ENCODE measurements at places on chromosomes 2 and 18.

DNA sequence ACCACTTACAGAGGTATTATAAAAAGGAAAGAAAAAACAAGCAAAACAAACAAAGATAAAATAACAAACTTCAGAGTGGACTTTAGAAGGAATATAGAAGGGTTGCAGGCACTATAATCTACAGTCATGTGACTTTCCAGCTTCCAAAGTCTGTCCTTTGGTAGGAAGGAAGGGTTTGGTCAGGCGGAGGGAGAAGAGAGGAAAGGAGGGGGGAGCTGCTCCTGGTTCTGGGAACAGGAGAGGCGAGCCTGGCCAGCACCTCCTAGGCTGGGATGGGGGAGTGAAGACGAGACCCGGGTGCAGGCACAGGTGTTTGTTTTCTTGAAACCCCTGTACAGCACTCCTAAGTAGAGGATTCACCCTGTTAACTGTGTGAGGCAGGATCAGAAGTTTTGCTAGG, 53.8 kb upstream of the GATA6 start:
- DNase-seq, result no peak

GRCh38 chr18:61797696-61798590, 94.9 kb downstream of the RNF152 start:
- no peak for DNase-seq

- DNase-seq, result no peak
These were observed 208.4 kb downstream of the ZNF407 start for GRCh38 chr18:74806073-74806472.

DNA sequence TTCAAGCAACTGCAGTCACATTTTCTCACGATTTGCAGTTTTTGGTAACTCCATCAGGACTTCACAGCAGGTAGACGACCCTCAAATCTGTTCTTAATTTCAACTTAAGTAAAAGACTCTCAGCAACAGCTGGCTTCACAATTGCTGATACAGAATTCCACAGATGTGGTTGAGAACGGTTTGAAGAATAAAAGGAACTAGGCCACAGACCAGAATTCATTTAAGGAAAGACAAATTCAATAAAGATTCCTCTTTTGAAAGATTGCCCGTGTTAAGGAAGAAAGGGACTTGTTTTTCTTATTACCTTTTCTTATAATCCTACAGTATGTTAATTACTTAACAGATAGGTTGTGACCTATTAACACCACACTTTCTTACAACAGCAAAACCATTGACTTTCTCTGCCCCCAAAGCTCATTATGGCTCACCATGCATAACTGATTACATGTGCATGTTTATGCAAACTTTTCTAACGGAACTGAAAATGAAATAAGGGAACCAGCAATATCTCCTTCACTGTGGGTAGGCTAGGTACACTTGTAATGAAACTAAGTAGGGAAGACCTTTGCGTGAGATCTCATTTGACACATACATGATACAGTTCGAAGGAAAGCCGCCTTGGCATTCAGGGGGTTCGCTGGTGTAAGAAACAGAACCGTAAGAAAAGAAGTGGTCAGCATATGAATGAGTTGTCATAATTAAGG, 4.7 kb upstream of the ZNF516 start:
- DNase-seq, result no peak

- DNase-seq, result no peak
These were observed 85.0 kb upstream of the SEC11C start for GRCh38 chr18:59054496-59055287.

GRCh38 chr2:168708080-168708479, 94.4 kb upstream of the NOSTRIN start:
- no peak for DNase-seq

- DNase-seq, result no peak
These were observed 194.0 kb downstream of the BABAM2 start for GRCh38 chr2:28084564-28084963.

DNA sequence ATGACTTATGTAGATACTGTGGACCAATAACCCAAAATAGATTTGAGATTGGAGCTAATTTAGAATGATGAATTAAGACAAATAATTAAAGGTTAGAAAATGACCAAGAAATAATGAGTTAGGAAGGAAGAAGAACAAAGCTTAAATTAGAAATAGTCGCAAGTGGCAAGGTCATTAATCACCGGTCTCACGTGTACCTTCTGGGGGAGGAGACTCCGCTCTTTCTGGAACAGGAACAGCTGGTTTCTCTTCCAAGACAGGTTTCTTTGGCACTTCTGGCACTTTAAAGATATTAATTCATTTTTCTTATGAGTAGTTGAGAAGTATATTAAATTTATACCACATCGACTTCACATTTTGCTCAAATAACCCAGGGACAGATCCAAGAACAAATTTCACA, 156.7 kb downstream of the TTN start:
- DNase-seq, result no peak

GRCh38 chr2:224517963-224518362, 67.2 kb downstream of the CUL3 start:
- no peak for DNase-seq

DNA sequence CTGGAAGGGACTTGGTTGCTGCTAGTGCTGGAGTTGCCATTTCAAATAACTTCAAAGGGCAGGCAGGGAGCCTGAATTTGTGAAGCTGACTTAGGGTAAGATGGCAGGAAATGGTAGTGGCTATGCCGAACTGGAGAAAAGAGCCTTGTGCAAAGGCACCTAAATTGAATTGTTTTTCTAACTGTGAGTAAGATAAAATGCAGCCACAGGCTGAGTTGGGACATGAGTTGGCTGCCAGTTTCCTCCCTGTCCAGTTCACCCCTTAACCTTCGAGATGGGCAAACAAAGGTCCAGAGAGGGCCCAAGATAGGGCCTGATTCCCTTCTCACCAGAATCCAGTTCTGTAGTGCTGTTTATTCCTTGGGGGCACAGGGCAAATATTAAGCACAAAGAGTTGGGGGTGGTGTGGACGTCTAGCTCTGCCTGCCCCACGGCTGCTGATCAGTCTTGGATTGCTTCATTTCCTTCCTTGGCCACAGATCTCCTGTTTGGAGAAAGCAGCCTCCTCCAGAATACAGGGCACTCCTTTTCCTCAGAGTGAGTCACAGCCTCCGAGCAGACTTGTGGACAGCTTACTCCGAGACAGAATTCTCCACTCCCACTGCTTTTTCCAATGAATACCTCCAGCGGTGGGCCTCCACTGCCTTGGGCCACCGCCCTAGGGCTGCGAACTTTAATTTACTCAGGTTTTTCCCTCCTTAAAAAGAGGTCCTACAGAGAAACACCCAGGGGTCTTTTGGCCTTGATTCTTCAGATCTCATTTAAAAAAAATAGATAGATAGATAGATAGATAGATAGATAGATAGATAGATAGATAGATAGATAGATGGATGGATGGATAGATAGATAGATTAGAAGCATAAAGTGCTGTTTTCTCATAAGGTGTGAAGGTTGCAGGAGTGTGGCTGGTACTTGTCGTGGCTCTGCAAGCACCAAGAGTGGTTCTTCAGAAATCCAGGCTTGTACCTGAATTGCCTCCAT, 18.4 kb upstream of the SLC20A1 start:
- peak; percentile 55 for DNase-seq

DNA sequence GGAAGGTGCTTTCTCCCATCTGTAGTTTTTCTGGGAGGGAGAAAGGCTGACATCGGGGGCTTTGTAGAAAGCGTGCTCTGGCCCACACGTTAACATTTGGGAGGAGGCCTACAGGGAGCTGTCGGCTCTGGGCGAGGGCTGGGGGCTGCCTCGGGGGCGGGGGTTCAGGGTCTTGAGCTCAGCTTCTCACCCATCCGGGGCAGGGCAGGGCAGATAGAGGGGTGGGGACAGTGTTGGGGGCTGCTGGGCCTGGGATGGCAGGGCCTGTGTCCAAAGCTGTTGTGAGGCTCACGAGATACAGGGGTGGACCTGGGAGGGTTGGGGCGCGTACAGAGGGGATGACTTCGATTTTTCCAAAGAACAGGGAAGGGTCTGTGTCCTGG, 27.0 kb downstream of the NFATC1 start:
- no peak for DNase-seq

- no peak for DNase-seq
These were observed 92.5 kb upstream of the PPP1CB start for GRCh38 chr2:28659127-28659526.

DNA sequence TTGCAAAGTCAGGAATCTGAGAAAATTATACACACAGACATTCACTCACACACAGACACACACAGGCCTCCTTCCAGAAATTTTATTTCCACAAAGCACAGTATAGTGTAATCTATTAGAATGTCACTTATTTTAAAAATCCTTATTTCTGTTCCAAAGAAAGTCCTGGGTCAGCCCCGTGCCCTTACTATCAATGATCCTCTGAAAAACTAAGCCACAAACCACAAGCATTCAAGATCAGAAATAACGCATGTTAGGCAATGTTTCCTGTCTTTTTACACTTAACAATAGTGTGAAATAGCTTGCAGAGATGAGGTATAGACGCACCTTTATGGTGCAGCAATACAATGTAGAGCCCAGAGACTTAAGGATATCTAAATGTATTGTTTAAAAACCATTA, 25.8 kb downstream of the TBC1D8 start:
- DNase-seq, result no peak

DNA sequence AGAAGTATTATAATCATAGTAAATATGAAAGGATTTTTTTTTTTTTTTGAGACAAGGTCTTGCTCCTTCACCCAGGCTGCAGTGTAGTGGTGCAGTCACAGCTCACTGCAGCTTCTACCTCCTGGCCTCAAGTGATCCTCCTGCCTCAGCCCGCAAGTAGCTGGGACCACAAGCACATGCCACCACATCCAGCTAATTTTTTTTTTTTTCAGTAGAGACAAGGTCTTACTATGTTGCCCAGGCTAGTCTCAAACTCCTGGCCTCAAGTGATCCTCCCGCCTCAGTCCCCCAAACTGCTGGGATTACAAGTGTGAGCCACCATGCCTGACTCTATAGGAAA, 301.6 kb upstream of the STON1 start:
- DNase-seq, result no peak

DNA sequence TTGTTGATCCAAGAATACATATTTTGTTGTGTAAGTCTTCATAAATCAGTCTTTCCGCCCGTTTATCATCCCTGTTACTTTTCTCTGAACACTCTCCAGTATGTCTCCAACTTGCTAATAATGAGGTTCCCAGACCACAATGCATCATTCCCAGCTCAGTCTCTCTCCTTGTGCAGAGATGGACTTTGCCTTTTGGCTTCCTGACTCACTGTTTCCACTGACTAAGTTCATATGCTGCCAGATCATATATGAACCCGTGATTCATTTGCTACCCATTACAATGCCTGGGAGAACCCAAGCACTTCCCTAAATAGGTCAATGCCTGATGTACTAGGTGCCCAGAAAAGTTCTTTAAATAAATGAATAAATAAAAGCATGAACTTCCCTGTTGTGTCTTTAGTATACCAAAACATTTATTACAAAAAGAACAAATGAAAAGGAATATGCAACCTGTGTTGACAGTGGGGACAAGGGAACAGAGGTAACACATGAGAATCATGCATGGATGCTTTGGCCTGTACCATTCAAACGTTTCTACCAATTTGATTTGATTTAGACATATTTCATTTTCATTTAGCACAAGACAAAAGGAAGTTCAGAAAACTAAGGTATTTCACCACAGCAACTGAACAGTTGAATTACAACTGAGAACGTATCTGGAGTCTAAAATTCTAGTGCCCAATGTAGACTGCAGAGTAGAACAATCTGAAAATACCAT, 215.4 kb upstream of the HNRNPA3 start:
- no peak for DNase-seq

GRCh38 chr2:60551240-60552077, 2.0 kb downstream of the BCL11A start:
- peak; percentile 54 for DNase-seq

GRCh38 chr2:30231996-30232800, 864 bp downstream of the LBH start:
- DNase-seq, result peak; percentile 73

GRCh38 chr2:213934560-213934959, 476.3 kb upstream of the VWC2L start:
- no peak for DNase-seq

- no peak for DNase-seq
These were observed 76.1 kb upstream of the PMAIP1 start for GRCh38 chr18:59823596-59824195.

- DNase-seq, result no peak
These were observed 355.2 kb upstream of the UBE2E3 start for GRCh38 chr2:180625006-180625844.

DNA sequence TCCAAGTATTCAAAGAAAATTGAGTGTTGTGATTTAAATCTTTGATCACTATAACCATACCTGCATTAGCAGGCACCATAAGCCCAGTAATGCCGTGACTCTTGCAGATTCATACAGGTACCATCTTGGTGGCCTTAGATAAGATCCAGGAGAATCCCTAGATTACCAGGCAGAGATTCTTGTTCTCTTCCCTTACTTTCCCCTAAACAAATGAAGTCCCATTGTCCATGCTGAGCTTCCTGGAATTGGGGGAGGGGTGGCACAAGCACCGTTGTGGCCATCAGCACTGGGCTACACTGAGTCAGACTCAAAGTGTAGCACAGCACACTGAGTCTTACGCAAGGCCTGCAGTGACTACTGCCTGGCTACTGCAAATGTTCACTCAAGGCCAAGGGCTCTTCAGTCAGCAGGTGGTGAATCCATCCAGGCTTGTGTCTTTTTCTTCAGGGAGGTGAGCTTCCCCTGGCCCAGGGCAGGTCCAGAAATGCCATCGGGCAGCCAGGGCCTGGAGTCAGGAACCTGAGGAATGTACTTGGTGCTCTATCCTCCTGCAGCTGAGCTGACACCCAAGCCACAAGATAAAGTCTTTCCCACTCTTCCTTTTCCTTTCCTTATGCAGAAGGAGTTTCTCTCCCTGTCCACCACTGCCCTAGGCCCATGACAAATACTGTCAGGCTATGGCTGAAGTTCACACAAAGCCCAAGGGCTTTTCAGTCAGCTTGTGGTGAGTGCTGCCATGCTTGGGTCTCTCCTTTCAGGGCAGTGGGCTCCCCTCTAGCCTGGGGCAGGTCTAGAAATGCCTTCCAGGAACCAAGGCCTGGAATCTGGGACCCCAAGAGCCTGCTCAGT, 52.6 kb downstream of the CD28 start:
- no peak for DNase-seq

GRCh38 chr18:23816740-23817139, 127.5 kb downstream of the LAMA3 start:
- no peak for DNase-seq

GRCh38 chr2:208183972-208184705, 5.7 kb downstream of the C2orf80 start:
- DNase-seq, result no peak

GRCh38 chr18:74944676-74945075, 264.3 kb downstream of the PTGR3 start:
- DNase-seq, result no peak

- no peak for DNase-seq
These were observed 3.5 kb upstream of the KCNF1 start for GRCh38 chr2:10908195-10908594.

DNA sequence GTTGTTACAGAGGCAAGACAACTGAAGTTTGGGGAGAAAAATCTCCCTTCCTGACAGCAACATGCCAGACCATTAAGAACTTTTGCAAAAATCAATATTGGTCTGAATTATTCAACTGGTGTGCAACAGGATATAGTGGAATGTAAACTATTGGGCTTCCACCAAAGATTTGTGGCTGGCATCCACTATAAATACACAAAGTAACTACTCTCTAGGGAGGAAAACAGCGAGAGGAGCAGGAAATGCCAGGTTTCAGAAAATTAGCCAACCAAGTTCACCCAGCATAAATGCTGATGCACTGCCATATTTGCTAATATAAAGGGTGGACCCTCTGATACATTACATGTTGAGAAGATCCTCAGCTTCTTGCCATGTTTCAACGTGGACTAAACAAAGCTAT, 267.6 kb upstream of the LYPD1 start:
- no peak for DNase-seq
